ENCODE measurements at places on chromosomes 1 and 21. TPM values are rescaled to one million over a fixed set of nuclear protein-coding genes. Genes with fewer than 3 reads are reported as not detected.

Gene RAP1GAP
- 1.3 TPM for total RNA-seq

Gene RSPO1
- total RNA-seq = not detected

Gene PITHD1
- 89.1 TPM for total RNA-seq

Gene PTAFR
- total RNA-seq = 0.22 TPM

Gene TGFBR3
- total RNA-seq = 4.4 TPM

Gene DPT
- total RNA-seq = not detected

Gene CYYR1
- not detected for total RNA-seq

Gene GBP4
- total RNA-seq = 76.4 TPM

Gene CD160
- total RNA-seq = 14.2 TPM

DNA sequence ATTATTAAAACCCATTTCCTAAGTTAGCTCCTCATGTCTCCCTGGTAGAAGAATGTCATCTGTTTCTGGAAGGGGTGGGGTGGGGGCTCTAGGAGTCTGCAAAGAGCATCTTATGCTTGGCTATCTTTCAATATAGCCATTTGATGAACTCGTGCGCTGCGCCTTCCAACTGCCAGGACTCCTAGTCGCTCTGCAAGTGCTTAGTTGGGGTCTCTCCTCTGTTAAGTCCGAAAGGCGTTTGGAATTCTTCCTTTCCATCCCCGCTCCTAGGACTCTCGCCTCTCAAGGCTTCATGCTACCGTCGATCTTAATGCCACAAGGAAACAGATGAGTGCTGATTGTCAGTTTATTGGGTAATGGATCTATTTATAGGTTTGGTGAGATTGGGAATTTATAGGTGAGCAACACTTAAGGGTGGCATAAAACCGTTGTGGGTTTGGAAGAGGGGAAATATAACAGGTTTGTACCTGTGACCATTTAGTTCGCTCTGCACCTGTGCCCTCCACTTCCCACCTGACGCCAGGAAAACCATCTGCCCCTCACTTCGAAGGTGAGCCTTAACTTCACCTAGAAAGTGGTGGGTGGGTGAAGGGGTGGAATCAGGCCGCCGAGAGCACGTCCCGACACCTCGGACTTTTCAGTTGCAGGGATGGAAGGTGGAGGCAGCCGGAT is 1.1 kb downstream of the KCNH1 start:
- DNase-seq = no peak

- DNase-seq = no peak
Measured at GRCh38 chr1:230760360-230760827, 13.2 kb downstream of the CAPN9 start.

- DNase-seq = no peak
Measured at GRCh38 chr1:195462646-195463045, 1145.6 kb downstream of the KCNT2 start.

- DNase-seq = no peak
Measured at GRCh38 chr1:112783059-112783458, 67.9 kb upstream of the PPM1J start.

GRCh38 chr1:67802565-67802964 is 30.7 kb downstream of the GNG12 start:
- DNase-seq = no peak

GRCh38 chr1:53470584-53470983 is 11.4 kb downstream of the DMRTB1 start:
- no peak for DNase-seq

DNA sequence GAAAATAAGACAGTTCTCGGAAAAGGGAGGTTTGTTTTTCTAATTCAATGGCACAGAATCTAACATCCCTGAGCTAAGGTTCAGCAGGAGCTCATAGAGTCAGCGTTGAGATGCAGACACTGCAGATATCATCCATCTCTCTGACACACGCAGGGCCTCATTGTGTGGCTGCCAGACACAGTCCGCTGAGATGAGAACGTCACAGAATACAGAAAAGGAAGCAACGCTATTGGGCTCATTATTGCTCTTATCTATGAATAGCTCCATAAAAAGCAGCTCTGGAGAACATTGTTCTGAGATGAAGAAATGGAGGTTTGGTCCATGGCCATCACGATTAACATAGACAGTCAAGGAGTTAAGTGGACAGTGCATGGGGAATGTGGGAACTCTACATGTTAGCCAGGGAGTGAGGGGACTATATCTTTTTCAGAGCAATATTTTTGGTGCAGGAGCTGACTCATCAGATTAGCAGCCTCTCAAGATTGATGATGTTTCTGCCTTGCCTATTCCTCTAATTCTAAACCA is 771.6 kb upstream of the CXADR start:
- DNase-seq = no peak

DNA sequence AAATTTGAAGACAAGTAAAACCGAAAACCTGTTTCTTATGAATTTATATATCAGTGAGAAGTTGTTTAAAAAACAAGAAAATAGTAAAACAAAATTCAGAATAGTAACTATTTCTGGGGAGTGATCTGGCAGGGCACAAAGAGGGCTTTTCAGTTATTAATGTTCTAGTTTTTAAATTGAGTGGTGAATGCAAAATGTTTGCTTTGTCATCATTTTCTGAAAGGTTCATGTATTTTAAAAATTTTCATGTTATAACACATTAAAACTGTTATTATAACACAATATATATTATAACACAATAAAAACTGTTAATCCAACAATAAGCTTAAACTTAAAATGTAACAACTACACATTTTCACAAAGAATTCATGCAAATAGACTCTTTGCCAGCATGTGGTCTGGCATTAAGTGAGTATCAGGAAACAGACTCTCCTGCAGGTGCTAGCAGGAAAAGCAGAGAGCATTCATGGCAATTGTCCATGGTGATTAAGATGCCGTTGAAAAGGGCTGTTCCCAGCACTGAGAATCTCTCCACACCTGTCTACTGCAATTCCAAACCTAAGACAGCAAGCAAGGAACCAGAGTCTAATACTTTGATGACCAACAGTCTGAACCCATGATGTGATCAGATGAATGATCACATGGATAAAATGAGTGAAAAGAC is 204.9 kb downstream of the TBX15 start:
- DNase-seq = no peak

DNA sequence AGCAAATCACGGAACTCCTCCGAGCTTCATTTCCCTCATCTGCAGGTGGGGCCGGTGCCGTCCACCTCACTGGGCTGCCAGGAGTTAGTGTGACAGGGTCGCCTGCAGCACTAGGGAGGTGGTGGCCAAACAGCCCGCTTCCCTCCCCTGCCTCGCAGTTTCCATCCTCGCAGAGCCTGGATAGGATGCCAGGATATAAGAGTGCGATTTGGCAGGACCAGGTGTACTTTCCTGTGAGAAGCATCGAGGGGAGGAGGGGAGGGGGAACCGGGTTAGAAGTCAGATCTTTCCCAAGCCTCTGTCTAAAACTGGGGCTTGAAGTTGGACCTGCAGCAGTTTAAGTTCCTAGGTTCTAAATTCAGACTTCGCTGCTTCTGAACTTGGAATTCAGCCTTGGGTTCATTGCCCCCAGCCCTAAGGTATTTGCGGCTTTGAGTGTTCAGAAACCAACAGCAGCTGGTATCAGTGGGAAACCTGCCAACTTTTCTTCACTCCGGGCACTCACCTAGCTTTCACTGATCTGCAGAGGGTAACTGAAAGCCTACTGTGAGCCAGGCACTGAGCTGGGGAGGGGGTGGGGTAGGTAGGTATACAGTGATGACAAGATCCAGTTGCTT is 1.7 kb upstream of the JUN start:
- DNase-seq = peak; percentile 12

GRCh38 chr1:199861020-199861795 is 166.3 kb upstream of the NR5A2 start:
- no peak for DNase-seq

GRCh38 chr1:183711165-183711682 is 58.1 kb upstream of the APOBEC4 start:
- no peak for DNase-seq

- peak; percentile 49 for DNase-seq
Measured at GRCh38 chr1:215566556-215567490, at the start of gene KCTD3. Gene KCTD3 (plus strand): TSS chr1:215567304. CDS start chr1:215567686, 382 bp downstream.

DNA sequence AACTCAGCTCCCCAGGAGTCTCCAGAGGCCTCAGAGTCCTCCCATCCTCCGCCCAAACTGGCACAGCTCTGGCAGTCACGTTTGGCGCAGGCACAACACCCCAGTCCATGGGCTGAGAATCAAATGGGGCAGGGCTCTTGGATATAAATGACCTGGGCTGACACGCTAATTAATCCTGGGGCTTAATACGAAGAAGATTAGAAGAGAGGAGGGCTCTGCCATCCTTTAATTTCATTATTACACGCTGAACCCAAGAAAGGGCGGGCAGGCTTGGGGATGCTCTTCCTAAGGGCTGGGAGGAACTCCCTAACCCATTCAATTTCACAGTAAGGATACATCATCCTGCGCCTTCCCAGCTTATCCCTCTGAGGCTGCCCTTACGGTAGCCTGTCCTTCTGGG is 2.4 kb downstream of the GRIK3 start:
- DNase-seq = no peak

GRCh38 chr1:231428377-231428776 is 6.3 kb upstream of the EGLN1 start:
- DNase-seq = no peak

DNA sequence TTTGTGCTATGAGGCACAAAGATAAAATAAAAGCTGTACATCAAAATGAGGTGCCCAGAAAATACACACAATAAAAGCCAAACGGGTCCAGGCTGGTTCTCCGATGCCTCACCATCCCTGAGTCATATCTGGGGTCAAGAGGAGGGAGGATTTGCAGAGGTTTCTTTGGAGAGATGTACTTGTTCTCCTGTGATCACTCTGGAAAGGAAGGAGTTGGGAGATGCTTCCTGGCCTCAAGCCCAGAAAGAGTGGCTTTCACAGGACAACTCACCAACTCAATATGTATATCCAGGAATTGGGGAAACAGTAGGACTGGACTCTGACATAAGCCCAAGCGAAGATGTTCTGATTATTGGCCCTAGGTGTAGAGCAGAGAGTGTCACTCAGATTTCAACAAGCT is 51.9 kb downstream of the DIPK1A start:
- DNase-seq = no peak

DNA sequence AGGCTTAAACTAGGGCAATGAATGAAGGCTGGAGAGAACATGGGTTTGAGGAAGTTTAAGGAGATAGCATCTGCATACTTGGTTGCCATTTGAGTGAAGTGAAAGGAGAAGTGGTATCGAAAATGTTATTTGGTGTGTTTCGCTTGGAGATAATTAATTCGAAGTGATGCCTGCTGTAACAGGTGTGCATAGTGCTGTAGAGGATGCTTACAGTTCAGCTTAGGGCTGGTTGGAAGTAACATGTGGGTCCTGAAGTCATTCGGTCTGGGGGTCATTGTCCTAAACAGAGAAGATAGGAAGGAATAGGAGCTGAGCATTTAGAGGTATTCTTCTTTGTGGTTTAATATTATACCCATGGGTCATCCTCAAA is 301 bp upstream of the NUDT17 start:
- DNase-seq = no peak

DNA sequence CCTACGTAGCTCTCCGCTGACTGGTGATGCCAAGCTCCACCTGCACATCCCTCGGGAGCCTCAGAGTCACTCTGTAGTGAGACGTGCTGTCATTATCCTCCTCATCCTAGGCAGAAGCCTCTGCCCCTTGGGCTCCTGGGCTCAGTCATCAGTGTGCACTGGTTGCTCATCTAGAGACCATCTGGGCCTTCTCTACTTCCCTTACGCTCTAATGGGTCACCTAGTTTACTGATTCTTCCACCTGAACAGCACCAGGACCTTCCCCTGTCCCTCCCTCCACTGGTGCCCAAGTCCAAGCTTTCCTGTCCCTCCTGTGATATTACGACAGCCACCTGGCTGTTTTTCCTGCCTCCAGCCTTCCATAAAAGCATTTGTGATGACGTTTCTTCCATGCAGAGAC is 136.1 kb upstream of the ERRFI1 start:
- DNase-seq = no peak

DNA sequence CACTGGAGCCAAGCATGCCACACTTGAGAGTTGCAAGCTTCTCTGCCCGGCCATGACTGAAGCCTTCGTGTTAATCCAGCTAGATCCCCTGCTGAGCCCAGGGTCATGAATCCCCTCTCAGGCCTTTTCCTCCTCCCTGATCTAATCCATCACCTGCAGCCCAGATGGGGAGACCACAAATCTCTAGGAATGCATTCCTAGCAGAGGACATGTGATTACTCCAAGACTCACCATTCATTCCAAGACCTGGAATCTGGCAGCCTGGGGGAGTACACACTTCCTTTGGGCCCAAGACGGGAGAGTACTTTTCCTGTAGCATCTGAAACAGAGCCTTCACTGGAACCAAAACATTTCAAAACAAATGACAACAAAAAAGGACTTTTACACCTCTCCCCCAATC is 269.3 kb upstream of the NFIA start:
- no peak for DNase-seq

GRCh38 chr1:154802982-154803920 is 66.8 kb downstream of the KCNN3 start:
- no peak for DNase-seq

DNA sequence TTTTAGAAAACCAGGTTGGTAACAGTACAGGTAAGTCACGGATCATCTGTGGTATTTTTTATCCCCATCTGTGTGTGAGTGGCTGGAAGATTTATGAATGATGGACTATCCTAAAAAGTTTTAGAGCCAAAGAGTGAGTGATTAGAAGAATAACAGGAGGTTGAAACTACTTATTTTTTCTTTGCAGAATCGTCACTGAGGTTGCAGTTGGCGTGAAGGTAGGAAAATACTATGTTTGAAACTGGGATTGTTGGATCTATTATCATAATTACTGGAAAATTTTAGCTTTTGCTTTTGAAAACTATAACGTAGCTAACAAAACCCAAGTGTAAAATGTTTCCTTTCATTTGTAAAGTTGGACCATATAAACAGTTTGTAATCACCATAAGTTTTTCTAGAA is 1.8 kb downstream of the PTBP2 start:
- DNase-seq = no peak

DNA sequence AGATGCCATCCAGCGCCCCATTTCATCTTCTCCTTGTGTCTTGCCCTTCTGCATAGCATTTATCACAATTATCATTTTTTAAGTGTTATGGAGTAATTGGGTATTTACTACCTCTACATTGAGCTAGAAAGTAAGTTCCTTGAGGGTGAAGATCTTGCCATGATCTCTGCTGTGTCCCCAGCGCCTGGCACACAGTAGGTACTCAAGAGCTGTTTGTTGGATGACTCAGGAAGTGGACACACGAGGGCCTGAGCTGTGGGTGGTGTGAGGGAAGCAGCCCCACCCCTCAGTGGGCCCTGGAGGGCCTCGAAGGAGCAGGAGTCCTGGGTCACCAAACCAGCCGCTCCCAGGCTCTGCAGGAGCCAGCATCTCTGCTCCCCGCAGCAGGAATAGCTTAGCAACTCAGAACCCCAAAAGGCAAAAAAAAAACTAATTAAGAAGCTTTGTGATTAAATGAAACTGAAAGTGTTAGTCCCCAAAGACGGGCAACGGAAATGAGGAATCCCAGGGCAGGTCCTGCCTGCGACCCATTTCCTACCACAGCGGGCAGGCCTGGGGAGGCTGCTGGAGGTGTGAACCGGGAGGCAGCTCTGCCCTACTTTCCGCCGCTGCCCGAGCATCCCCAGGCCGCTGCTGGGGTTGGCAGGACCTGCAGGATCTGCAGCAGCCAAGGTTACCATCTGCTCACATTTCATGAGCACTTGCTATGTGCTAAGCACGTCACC is 87.7 kb downstream of the LACTBL1 start:
- peak; percentile 23 for DNase-seq

Measured in activated naive CD8-positive, alpha-beta T cell treated with anti-CD3 and anti-CD28 coated beads for 36 hours (primary cell).